ENCODE measurements at places on chromosomes 1 and 21.

GRCh38 chr1:224541901-224542630 lies 74.1 kb upstream of the CNIH3 start:
- no peak for DNase-seq

DNA sequence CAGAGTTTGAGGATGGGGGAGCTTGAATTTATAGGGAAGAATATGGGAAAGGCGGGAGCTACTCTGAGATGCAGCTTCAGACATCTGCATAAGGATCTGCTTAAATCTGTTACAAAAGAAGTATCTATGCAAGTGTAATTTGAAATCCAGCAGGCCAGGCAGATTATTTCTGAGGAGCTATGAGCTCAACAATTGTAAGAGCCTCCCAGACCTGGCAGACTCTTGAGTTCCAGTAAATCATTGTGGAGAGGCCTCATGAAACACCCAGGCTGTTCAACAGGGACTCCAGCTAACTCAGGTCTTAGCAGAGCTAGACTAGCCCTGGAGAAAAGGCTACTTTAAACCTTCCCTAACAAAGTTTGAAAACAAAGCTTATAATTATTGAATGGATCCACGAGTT lies 647.5 kb upstream of the CHRM3 start:
- no peak for DNase-seq

DNA sequence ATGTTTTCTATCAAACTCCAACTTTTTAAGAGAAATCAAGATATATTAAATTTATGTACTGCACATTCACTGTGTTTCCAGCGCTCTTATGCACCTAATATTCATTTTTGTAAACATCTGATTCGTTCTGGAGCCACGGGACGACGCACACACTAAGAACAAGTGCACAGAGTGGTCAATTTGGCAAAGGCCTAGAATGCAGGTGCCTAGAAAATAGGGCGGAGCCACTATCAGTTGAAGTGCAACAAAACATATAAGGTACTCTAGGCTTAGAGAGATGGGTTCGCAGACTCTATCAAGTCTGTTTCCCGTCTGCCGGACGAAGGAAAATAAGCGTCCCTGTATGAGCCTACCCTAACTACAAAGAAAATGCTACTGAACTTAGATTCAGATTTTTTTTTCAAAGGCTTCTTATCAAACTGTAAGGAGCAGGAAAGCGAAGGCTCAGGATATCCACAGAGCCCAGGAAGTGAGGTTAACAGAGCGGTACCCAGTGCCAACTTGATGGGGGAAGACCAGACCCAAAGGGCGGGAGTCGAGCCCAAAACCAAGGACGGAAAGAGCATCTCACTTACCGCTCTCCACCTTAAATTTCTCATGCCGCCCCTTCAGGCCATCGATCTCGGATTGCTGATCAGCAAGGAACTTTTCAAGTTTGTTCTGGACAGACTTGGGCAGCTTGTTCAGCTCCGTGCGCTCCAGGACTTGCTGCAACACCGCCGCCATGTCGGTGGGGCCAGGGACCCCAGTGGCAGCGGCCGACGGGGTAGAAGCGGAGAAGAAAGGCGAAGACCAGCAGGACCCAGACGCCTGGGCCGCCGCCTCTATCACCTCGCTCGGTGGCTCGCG lies 526 bp downstream of the TPR start:
- DNase-seq: peak; percentile 27

GRCh38 chr1:26021647-26022403 lies at the start of gene EXTL1:
EXTL1 (plus strand) TSS chr1:26021775; CDS start chr1:26022647, 872 bp downstream.
- DNase-seq: no peak

DNA sequence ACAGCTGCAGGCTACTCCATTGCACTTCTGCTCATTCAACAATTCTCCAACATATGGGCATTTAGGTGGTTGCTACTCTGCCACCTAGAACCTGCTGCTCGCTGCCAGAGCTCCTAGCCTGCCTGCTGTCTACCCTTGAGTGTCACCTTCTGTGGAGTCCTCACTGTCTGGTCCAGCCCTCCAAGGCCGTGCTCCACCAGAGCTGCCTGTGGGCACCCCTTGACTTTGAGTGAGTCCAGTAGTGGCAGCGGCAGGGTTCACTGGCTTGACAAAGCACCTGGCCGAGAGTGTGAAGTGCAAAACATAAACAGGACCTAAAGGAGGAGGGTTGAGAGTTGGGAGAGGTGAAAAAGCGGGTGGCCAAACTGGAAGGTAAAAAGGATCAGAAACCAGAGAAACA lies 120.3 kb upstream of the DNAH14 start:
- DNase-seq: no peak

- DNase-seq: no peak
These were observed 45.5 kb downstream of the EIF4G3 start for GRCh38 chr1:21131200-21131599.

DNA sequence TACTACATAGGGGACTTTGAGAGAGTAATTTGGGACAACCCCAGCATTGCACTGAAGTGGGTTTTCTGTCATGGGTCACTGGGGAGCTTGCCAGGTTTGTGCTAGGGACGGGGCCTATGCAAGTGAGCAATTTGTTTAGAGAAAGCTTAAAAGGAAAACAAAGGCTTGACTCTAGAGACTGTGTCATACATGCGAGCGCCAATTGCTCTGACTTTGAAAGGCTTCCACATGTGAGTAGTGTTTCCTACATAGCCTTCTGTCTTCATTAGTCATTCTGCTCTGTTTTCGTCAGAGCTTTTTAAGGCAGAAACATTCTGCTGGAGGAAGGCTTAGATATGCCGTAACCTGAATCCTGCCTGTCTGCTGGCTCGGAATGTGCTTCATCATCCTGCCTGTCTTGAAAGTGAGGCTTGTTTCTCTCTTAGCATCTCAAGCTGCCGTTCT lies 28.4 kb downstream of the TRIM45 start:
- no peak for DNase-seq

- DNase-seq: no peak
These were observed 65.1 kb downstream of the RIPK4 start for GRCh38 chr21:41701749-41702148.

DNA sequence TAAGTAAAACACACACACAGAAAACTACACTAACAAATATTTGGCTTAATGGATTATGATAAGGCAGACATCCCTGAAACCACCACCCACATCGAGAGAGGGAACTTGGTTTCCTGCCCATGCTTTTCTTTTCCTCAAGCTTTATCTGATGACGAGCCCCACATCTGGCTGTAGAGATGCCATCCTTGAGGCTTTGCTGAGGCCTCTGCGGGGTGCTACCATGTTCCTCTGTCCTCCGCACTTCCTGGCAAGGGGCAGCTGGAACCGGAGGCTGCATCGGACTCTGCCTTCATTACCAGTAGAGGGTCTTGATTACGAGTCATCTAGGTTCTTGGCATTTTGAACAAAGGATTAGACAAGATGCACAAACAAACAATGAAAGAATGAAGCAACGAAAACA lies 21.7 kb upstream of the C1orf174 start:
- DNase-seq: no peak

GRCh38 chr1:201190005-201190404 lies 619 bp upstream of the IGFN1 start:
- DNase-seq: no peak

GRCh38 chr1:154844297-154844681 lies 25.8 kb downstream of the KCNN3 start:
- no peak for DNase-seq

GRCh38 chr1:228851618-228852017 lies 116.3 kb downstream of the RHOU start:
- no peak for DNase-seq

GRCh38 chr1:41622402-41622801 lies 137.9 kb upstream of the EDN2 start:
- DNase-seq: peak; percentile 0
